ENCODE measurements at places on chromosomes 16 and 17.
A peak's percentile ranks its signal among the peaks of the same experiment; 100 is the strongest.

DNA sequence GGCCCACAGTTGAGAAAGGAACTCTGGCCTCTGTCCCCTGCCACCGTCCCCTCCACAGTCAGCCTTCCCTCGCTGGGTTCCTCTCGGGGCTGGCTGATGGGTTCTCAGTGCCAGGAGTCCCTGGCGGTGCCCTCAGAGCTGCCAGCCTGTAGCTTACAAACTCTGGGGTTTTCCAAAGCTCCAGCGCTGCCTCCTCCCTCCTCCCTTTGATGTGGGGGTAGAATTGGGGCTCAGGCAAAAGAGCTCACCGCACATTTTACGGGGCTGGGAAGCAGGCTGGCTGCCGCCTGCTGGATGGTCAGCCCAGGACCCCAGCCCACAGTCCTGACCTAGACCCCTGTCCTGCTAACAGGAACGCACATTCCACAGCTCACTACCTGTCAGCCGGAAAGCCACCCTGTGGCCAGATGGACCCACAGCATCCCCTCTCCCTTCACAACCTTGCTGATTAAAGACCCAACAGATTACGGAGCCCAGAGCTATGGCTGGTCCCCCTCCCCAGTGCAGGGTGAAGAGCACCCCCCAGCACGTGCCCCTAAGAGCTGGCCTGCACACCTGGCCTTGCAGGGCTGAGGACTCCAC lies 6.0 kb downstream of the VASN start:
- DNase-seq = no peak

GRCh38 chr16:71459510-71459909 lies 2.5 kb downstream of the ZNF23 start:
- DNase-seq = no peak

GRCh38 chr17:49069585-49070273 lies 62.8 kb upstream of the B4GALNT2 start:
- no peak for DNase-seq

- DNase-seq = no peak
Measured at GRCh38 chr17:19014628-19015215, 10.2 kb upstream of the FAM83G start.

DNA sequence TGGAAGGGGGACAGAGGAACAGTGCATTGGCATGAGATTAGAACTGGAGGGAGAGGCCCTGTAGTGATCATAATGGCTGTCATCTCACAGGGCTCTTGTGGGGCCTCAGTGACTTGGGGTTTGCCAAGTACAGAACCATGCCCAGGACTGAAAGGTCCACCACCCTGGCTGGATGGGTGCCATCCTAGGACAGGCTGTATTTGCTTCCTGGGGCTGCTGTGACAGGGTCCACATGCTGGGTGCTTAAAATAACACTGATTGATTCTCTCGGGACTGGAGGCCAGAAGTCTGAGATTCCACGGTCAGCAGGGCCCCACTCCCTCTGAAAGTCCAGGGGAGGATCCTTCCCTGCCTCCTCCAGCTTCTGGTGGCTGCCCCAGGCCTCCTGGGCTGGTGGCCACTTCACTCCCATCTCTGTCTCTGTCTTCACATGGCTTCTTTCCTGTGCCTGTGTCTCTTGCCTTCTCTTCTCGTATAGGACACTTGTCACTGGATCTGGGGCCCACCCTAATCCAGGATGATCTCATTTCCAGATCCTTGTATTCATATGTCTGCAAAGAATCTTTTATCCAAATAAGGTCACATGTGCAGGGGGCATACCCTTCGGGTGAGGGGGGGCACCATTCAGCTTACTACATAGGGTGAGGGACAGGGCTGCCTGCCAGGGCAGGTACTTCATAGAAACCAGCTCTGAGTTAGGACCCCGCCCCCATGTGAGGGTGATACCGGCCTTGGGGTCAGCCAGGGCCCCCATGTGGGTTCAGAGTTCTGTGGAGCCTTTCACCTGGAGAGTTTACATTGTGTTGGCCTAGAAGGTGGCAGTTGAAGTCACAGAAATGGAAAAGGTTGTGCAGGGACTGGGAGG lies 52.6 kb downstream of the USP22 start:
- DNase-seq = no peak

DNA sequence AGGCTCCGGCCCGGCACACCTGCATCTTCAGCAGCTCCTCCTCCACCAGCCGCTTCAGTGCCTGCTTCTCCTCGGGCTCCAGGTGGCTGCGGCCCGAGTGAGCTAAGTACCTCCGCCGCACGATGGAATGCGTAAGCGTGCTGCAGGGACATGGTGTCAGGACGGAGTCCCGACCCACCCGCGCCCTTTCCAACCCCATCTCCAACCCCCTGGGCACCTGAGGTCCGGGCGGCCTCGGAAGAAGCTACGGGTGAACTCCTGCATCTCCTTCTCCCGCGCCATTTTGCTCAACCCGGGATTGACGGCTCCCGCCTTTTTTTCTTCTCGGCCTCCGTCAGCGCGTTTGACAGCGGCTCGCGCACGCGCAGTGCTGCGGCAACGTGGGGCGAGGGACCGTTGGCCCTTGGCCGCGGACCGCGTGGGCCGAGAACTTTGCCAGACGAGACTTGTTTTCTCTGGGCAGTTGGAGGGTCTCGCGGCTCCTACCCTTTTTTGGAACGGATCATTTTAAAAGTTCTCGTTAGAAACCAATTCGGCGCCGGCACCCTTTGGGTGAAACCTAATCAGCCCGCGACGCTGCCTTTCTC lies at the start of gene HIRIP3:
HIRIP3 (minus strand) TSS at position 294 of the 587 bp plus-strand sequence; CDS start at position 282, 12 bp downstream.
- peak; percentile 77 for DNase-seq

GRCh38 chr16:79868841-79869240 lies 268.3 kb upstream of the MAF start:
- no peak for DNase-seq

GRCh38 chr17:60819447-60820130 lies 141.9 kb downstream of the BCAS3 start:
- no peak for DNase-seq

DNA sequence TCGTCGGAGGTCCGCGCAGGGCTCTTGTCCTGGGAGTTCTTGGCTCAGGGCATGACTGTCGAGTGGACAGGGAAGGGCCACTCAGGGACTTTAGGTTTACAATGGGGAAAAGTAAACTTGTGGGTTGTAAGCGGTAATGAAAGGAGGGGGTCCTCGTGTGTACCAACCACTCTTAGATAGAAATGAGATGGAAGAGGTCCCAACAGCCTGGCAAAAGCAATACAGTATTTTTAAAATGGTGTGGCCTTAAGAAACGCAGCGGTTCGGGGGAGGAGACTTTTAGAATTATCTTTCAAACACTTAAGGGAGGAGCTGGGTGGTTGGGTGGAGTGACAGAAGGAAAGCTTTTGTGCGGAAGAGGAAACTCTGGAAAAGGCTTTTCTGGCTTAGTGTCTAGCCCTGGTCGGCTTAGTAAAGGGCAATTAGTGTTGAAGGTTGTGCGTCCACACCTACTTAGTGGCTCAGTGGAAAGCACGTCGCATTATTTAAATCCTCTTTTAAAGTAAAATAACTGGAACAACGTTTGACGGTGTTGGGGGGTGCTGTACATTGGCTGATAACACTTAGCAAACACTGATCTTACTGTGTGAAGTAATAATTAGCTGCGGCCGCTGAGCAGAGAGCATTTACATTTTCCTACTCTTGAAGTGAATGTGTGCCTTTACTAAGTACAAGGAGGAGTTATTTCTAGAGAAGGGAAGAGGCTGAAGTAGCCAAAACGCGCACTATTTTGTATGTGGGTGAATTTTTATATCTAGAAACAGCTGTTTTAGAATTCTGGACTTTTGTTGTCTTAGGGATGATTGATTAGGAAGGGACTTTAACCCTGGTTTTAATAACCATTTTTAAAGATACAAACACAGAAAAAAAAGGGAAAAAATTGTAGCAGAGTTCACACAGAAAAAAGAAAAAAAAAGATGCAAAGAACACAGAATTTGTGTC lies 1.0 kb downstream of the WSB1 start:
- peak; percentile 28 for DNase-seq

DNA sequence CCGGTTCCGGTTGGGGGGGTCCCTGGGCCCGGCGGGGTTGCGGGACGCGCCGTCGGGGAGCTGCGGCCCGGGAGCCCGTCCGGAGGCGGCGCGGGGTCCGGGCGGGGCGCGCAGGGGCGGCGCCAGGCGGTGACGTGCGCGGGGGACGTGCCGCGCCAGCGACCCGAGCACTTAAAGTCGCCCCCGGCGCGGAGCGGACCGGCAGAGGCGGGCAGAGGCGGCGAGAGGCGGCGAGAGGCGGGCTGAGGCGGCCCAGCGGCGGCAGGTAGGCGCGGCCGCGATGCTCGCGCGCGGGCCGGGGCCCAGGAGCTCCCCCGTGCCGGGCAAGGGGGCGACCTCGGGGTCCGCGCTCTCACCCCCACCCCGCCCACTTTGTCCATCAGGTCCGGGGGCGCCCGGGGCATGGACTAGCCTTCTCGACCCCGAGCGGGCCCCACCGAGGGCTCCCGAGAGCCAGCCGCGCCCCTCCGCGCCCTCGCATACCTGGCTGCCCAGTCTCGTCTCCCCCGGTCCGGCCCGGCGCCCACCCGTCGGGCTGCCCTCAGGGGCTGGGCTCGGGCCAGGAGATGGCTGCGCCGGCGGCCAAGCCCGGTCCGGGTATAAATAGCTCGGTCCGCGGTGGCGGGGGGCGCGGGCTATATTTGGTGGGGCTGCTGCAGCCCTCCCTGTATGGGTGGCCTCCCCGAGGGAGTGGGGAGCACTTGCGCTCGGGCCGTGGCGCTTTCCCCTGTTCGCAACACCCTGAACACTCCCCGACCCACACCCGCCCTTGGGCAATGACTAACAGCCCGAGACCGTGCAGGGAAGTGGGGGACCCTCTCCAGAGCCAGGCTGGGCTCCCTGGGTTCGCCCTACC lies at the start of gene SLC16A3:
SLC16A3 (plus strand) TSS at position 201 of the 856 bp plus-strand sequence. CDS start 6,967 bp downstream, outside the sequence.
- DNase-seq = peak; percentile 41

DNA sequence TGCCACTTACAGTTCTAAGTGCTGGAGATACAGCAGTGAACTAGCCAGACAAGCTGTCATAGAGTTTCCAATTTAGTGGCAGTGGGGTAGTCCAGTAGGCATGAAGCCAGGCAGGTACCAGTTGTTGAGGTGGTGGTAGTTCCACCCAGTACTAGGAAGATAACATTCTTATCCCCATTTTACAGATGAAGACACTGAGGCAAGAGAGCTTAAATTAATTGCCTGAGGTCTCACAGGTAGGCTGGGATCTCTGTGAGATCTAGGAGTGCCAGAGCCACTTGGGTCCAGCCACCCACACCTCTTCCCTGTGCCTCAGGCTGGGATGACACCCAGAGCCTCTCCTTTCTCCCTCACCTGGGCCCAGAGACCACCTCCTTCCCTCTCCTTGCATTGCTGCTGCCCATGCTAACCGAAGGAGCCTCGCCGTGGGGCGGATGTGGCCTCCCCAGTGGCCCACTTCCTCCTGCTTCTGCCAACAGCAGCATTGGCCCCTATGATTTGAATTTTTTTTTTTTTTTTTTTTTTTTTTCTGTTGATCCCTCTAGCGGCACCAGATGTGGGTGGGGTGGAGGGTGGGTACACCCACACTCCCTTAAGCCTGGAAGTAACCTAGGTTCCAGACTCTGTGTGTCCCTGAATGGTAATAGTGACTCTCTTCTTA lies 114.0 kb downstream of the PRKCB start:
- peak; percentile 41 for DNase-seq

DNA sequence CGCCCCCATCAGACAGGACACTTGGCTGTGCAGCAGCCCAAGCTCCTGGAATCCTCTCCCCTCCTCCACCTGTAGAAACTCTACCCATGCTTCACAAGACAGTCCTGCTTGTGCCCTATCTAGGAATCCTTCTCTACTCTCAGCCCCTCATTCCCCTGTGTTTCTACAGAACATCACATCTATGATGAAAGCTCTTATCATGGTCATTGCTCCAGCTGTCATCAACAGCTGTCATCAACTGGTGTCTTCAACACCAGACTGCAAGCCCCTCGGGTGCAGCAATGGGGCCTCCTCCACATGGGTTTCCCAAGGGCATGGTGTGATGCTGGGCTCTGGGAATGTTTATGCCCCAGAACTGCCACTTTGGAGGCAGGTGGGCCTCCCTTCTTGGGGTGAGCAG lies 21.1 kb upstream of the CDRT4 start:
- no peak for DNase-seq

DNA sequence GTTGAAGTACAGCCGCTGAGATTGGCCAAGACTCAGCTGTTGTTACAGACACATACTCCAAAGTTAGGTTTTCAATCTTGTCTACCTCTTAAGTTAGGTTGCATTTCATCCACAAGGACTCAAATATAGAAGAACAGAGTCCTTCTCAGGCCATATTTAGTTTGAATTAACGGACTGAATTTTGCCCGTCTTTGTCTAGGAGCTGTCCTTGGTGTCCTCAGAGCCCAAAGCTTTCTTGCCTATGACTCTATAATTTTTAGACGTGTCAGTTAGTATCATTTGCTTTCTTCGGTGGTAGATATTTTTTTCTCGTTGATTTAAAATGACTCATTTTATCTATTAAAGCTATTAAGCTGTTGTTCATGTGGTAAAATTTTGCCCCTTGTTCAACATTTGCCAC lies 403.2 kb downstream of the HS3ST3B1 start:
- no peak for DNase-seq

DNA sequence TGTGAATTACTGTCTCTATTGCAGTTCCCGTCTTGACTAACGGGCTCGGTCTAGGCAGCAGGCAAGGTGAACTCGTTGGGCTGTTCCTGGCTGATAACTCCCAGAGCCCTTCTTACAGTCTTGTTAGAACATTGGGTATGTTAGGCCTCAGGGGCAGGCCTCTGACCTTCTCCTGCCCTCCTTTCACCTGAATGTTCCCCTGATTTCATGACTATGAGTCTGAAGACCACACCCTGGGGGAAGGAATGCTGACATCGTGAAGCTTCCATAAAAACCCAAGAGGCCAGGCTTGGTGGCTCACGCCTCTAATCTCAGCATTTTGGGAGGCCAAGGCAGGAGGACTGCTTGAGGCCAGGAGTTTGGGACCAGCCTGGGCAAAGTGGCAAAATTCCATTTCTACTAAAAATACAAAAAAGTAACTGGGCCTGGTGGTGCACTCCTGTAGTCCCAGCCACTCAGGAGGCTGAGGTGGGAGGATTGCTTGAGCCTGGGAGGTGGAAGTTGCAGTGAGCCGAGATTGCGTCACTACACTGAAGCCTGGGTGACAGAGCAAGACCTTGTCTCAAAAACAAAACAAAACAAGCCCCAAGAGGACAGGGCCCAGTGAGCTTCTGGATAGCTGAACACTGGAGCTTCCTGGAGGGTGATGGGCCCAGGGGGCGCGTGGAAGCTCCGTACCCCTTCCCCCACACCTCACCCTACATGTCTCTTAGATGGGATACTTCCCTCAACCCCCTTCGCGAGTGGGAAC lies 47.8 kb upstream of the FBXO47 start:
- DNase-seq = no peak

GRCh38 chr16:8727857-8728618 lies 53.6 kb downstream of the ABAT start:
- DNase-seq = no peak

DNA sequence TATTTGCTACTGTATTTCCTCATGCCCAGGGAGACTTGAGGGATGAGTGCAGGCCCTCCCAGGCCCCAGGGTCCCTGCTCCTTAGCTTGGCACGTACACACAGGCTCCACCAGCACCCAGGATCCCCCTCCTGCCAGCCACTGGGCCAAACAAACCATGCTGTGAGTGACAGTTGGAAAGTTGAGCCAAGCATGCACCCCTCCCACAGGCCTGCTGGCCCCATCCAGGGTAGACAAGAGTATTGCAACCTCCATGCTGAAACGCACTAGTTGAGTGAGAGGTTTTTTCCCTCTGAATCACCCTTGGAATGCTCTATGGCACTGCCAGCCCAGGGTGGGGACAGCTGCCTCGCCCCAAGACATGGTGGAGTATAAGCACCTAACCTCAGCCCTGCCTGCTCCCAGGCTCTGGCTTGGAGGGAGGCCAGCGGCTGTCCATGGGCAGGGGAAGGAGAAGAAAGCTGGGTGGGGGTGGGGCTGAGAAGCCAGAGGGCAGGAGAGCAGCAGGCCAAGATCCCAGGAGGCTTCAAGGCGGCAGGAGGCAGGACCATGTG lies 49.6 kb downstream of the PITPNM3 start:
- DNase-seq = no peak

GRCh38 chr17:78154903-78155811 lies 9.0 kb downstream of the C17orf99 start:
- no peak for DNase-seq
